NCI-H1048 (cell line): ENCODE measurements at places on chromosomes 6 and 20.

DNA sequence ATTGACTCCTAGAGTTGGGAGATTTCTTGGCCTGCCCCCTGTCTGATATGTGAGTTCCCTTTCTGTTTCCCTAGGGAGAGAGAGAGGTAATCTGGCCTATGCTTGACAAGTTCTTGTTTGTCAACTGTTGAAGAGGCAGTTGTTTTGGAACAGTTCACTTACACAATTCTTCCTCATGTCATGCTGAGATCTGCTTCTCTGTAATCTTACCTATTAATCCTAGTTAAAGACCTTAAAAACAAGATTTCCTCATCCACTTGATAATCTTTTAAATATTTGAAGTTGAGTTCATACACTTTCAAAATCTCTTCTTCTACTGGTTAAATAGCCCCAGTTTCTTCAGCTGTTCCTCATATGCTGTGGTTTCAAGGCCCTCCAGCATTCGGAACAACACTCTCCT, 89.9 kb downstream of the FIG4 start:
- DNase-seq = no peak

DNA sequence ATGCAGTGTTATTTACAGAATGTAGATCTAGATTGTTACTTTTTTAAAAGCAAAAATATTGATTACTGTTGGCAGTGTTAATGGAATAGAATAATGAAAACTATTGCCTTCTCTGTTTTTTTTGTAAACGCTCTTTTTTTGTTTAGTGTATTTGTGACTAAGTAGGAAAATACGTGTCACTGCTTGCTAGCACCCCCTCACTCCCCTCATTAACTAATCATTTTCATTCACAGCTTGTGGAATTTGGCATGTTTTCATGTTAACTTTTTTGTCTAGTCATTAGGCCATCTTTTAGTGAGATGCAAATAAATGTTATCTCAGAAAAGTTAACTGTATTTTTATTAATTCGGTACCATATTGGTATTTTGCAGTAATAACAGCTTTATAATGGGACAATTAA, 29.8 kb downstream of the ADGRG6 start:
- DNase-seq = no peak

DNA sequence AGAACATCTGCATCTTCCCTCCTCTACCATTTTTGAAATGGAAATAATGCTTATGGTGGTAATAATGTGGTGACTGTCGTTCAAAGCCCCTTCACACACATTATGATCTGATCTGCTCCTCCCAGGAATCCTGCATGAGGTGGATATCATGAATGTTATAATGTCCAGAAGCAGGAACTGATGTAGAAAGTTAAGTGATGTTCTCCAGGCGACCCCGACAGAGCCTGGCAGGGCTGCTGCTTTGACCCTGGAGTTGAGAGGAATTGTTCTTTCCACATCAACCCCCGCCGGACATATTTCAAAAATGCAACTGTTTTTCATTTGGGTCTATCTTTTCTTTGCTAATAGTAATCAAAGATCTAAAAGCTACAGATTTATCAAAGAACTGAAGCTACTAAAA, 131.6 kb downstream of the GMPR start:
- no peak for DNase-seq

- DNase-seq = peak; percentile 53
These were observed 130.9 kb upstream of the PTPN1 start for GRCh38 chr20:50379049-50379990.

DNA sequence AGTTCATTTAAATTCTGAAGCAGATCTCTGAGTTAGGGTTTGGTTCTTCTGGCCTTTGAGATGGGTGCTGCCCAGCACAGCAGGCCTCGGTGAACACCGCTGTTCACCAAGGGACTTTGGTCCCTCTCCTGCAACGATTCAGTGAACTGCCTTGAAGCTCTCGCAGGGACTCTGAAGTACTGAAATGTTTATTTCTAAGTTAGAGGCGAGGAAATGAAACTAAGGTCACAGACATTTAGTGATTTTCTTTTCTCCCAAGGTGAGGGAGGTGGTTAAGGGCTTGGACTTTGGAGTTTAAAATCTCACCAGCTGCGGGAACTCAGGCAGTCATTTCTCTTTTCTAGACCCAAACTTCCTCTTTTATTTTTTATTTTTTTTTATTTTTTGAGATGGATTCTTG, 26.2 kb downstream of the E2F3 start:
- no peak for DNase-seq

- DNase-seq = no peak
These were observed 11.2 kb upstream of the TTK start for GRCh38 chr6:79993012-79993910.

DNA sequence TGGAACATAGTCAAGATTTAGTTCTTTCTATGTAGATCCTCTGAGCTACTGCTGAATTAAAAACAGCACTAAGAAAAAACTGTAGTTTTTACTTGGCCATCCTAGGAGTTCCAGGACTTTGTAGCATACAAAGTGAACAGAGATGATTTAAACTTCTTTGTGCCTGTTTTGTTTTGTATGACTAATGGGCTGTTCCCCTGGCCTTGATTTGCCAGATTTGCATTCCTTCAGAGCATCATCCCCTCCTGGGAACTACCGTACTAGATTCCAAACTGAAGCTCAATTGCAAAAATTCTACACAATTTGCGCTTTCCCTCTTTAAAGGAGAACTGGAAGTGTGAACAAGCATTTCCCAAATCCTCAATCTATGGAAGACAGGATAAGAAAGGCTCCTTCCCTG, 23.1 kb downstream of the ACOT13 start:
- no peak for DNase-seq

GRCh38 chr20:39985271-39985827, 703.7 kb downstream of the MAFB start:
- DNase-seq = no peak

DNA sequence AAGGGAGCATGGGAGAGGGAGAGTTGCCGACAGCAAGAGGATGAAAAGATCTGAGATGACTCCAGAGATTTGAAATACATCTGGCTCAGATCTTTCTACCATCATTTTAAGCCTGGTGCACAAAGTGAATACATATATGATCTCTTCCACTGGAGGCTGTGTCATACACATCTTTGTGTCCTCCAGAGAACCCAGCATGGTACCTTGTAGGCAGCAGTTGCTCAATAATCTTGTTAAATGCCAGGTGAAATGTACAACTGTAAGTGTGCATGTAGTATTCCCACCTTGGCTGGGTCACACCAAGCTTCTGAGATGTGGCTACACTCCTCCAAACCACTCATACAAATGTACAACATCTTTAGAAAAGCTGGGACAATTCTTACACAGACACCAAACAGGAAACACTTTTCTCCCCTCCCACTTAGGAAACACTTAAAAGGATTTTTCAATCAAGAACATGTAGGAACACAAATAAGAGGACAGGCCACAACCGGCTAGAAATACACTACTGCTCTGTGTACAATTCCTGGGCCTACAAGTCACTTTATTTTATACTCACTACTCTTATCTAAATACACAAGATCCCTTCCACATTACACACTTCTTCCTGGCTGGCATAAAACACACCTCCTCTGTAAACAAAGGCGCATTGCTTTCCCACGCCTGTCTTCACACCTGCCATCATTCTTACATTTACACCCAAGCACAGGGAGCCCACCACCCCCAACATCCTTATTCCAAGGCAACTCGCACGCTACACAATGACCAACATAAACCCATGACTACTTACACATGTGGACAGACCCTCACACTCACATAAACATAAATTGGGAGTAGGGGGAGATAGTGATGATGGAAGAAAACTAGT, 3.8 kb upstream of the IER3 start:
- DNase-seq = no peak

DNA sequence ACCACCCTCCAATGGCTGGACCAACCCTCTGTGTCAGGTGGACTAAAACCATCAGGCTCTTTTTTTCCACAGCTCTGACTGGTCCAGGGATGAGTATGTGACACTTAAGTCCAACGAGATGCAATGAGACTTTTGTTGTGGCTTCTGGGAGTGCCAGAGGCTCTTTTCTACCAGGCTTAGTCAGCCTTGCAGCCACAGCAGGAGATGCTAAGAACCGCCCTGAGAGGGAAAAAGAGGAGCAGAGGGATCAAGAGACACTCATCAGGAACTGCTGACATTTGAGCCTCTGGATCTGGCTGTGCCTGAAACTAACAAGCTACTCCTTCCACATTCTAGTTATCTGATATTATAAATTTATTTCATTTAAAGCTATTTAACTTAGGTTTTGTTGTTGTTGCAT, 270.9 kb upstream of the SULF2 start:
- DNase-seq = no peak

GRCh38 chr6:148037496-148037895, 305.1 kb upstream of the SASH1 start:
- no peak for DNase-seq

GRCh38 chr6:135073217-135073616, 18.6 kb upstream of the HBS1L start:
- DNase-seq = no peak

GRCh38 chr20:19918965-19919329, 98.2 kb upstream of the NAA20 start:
- no peak for DNase-seq

- no peak for DNase-seq
These were observed 372.2 kb upstream of the RNF217 start for GRCh38 chr6:124590001-124590400.

GRCh38 chr6:163354085-163354484, 60.4 kb upstream of the QKI start:
- DNase-seq = no peak

GRCh38 chr20:47991875-47992488, 206.7 kb upstream of the SULF2 start:
- DNase-seq = no peak

GRCh38 chr6:44000164-44000842, 126.9 kb downstream of the MRPL14 start:
- no peak for DNase-seq

DNA sequence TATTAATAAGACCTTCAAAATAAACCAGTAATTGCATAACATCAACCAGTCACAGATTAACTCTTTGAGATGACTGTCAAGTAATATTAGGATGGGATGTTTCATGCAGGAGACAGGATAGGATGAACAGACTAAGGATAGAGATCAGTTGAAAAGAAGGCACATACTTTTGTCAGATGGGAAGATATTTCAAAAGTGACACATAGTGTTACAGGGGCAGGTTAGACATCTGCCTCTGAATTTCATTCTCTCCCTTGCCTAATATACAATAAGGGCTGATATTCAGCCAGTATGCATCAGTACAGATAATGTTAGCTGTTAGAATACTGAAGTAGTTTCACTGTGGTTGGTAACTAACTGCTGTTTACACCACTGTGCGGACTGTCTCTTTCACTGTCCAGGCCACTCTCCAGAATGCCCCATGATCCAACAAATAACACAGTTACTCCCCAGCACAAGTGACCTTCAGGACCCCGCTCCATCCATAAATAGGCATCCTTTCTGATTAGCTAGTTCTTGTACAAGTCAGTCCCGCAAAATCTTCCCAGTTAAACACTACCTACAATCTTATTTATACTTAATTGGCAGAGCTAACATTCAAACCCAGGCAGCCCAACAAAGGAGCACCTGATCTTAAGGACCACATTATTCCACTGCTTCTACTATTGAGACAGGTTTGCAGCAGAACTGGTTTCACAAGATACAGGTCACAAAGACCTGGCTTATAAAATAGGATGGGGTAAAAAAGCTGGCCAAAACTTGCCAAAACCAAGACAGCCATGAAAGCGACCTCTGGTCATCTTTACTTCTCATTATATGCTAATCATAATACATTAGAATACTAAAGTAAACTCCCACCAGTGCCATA, 21.9 kb upstream of the PLN start:
- no peak for DNase-seq

DNA sequence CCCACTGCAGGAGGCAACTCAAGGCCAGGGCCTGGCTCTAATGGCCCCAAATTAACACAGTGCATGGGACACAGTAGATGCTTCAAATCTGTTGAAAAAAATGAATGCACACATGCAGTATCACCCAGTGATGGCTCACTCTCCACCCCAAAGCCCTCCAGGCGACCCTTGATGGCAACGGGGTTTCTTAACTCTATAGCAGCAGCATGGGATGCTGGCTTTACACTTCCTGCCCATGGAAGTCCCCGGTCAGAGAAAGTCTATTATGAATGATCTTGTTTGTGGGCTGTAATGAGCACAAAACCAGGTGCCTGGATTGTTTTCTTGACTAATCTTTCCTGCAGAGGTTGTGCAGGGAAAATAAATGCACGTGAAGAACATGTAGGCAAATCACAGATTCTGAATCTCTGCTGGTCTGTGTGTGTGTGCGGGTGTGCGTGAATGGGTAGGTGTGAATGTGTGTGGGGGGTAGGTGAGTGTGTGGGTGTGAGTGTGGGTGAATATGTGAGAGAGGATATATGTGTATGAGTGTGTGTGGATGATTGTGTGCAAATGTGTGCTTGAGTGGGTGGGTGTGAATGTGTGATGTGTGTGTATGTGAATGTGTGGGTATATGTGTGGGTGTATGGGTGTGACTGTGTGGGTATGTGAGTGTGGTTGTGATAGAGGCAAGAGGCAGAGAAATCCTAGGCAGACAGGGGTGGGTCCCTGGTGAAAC, 60.1 kb upstream of the MLN start:
- no peak for DNase-seq

DNA sequence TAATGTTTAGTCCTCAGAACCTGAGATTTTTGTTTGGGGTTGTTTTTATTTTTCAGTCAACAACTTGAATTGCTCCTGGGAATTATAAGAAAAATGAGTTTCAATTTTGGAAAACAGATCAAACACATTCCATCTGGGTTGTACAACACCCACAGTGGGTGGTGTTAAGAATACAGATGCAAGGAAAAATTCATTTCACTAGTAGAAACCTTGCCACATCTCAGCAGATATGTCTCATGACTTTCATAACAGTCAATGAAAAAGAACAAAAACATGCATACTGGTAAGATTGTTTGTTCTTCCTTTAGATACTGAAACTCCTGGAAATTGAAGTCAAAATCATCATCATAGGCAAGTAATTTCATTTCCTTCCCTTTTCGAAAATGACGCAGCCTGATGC, 78.9 kb downstream of the MOXD1 start:
- DNase-seq = no peak

GRCh38 chr6:39092124-39092523, 22.9 kb downstream of the SAYSD1 start:
- DNase-seq = no peak

GRCh38 chr20:32917191-32917950, 58.6 kb downstream of the EFCAB8 start:
- no peak for DNase-seq

GRCh38 chr20:50930139-50930975, 880 bp downstream of the ADNP start:
- no peak for DNase-seq

GRCh38 chr6:21899708-21900107, 306.2 kb downstream of the SOX4 start:
- DNase-seq = no peak

GRCh38 chr6:162074641-162075275, 652.8 kb downstream of the PRKN start:
- no peak for DNase-seq
